GM13976 (cell line): ENCODE measurements at places on chromosomes 16 and 17.

DNA sequence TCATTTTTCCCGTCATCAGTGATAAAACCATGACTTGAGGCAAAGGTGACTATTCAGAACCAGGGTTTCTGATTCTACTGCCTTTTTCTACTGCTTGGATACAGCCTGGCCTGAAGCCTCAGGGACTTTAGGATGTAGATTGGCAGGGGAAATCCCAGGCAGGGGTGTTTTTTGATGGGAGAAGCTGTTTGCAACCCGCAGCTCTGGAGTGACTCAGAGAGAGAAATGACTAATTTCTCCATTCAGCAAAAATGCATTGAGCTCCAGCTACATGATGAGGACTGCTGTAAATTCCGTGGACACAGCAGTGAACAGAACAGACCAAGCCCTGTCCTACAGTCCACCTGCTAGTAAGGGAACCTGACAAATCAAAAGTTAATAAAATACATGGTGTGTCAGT lies 560.6 kb downstream of the CDH13 start:
- DNase-seq: no peak

DNA sequence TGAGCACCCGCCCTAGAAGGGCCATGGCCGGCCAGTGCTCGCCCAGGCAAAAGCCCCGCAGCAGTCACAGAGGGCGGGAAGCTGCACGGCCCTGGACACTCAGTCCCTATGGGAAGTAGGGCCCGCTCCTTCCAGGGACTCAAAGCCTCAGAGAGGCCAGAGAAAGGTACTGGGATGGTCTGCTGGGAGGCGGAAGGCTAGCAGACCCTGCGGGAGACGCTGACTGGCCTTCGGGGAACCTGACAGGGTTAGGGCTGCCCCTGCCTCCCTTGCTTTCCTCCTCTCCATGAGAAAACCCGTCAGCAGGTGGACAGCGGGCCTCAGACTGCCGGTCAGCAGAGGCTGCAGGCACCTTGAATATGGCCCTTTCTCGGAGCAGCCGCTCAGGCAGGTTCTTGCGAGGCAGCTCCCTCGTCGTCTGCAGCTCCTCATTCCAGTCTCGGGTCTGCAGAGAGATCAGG lies 11.5 kb downstream of the CLUH start:
- DNase-seq: no peak

GRCh38 chr17:17079336-17079735 lies 37.1 kb downstream of the MPRIP start:
- DNase-seq: no peak

GRCh38 chr17:76131692-76132573 lies 9.1 kb downstream of the FOXJ1 start:
- DNase-seq: no peak

GRCh38 chr17:19447085-19447583 lies 36.1 kb downstream of the RNF112 start:
- DNase-seq: peak; percentile 83

- DNase-seq: no peak
Measured at GRCh38 chr16:27721531-27722181, 171.7 kb downstream of the KATNIP start.

GRCh38 chr17:8292639-8293395 lies 2.4 kb downstream of the SLC25A35 start:
- no peak for DNase-seq

DNA sequence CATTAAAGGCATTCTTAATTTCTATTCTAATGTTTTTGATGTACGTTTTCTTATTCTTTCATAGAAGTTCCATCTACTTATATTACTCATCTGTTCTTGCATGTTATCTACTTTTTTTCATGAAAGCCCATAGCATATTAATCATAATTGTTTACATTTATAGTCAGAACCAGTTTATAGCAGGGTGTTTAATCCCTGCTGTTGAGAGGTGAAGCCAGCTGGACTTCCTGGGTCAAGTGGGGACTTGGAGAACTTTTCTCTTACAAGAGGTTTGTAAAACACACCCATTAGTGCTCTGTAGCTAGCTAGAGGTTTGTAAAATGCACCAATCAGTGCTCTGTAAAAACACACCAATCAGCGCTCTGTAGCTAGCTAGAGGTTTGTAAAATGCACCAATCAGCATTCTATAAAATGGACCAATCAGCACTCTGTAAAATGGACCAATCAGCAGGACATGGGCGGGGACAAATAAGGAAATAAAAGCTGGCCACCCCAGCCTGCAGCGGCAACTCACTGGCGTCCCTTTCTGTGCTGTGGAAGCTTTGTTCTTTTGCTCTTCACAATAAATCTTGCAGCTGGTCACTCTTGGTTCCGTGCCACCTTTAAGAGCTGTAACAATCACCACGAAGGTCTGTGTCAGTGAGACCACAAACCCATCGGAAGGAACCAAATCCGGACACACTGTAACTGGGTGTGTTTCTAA lies 120.6 kb downstream of the TANC2 start:
- DNase-seq: no peak

GRCh38 chr17:1107777-1108477 lies 71.9 kb downstream of the ABR start:
- DNase-seq: no peak

DNA sequence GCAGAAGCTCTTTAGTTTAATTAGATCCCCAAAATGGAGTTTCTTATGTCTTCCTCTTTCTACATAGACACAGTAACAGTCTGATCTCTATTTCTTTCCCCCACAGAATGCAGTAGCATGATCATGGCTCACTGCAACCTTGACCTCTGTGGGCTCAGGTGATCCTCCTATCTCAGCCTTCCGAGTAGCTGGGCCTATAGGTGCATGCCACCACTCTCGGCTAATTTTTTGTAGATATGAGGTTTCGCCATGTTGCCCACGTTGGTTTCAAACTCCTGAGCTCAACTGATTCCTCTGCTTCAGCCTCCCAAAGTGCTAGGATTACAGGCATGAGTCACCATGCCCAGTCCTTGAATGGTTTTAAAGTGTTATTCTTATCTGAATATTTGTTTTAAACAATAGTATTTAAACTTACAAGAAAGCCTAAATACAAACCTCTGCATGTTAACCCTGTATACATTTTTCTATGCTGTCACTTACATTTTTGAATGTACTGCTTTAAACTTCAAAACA lies 120.6 kb downstream of the GOSR1 start:
- DNase-seq: no peak

- DNase-seq: peak; percentile 54
Measured at GRCh38 chr17:42422412-42422957, 571 bp downstream of the CAVIN1 start.

DNA sequence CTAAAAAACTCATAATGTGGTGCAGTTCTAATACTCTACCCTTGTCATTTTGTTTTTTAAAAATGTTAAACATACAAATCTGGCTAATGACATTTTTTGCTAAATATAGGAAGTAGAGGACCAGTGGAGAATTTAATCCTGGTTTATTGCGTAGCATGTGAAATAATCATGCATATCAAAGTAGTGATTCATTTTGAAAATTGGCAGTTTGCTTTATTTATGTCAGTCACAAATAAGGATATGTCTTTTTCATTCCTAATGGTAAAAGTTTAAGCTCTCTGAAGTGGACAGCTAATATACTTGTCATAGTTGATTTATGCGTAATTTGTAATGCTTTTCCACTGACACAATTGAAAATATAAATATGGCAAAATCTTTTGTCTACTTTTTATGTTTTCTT lies 224.2 kb downstream of the BCAS3 start:
- DNase-seq: no peak

DNA sequence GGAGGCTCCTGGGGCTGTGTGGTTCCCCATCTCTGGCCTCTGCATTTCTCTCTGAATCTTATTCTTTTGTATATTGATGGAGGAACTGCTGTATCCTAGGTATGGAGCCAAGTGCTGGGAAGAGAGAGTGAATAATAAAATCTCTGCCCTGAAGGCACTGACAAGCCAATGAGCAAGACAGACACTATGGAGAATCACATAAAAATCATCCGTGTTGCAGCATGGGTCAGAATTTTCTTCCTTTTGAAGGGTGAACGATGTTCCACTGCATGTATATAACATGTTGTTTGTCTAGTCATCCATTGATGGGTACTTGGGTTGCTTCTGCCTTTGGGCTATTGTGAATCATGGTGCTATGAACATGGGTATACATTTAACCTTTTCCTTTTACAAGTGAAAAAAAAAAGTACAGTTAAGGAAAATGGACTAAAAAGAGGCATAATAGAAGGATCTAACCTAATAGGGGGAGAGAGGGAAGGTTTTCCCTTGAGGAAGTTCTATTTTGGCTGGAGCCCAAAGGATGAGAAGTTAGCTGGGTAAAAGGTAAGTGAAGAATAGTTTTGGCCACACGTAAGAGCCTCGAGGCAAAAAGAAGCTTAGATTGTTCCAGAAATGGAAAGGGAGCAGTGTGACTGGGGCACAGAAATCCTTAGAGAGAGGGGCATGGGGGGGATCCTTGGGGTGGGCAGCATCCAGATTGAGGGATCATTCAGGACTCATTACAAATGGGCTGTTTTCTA lies 32.3 kb upstream of the GNA13 start:
- DNase-seq: no peak

DNA sequence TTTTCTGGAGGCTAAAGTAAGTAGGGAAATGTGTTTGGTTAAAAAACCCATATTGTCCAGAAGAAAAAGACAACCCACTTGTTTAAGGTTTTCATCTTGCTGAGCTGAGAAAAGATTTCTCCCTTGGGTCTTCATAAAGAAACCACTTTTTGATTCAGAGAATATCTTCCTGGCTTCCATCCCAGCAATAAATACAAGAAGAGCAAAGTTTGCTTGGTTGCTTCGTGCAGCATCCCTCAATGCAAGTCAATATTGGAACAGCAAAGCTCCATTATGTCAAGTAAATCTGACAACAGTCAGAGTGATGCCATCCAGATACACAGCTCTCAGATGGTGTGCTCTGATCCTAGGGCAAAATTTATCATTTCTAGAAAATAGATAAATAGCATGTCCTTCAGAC lies 118.9 kb upstream of the PIRT start:
- DNase-seq: no peak

DNA sequence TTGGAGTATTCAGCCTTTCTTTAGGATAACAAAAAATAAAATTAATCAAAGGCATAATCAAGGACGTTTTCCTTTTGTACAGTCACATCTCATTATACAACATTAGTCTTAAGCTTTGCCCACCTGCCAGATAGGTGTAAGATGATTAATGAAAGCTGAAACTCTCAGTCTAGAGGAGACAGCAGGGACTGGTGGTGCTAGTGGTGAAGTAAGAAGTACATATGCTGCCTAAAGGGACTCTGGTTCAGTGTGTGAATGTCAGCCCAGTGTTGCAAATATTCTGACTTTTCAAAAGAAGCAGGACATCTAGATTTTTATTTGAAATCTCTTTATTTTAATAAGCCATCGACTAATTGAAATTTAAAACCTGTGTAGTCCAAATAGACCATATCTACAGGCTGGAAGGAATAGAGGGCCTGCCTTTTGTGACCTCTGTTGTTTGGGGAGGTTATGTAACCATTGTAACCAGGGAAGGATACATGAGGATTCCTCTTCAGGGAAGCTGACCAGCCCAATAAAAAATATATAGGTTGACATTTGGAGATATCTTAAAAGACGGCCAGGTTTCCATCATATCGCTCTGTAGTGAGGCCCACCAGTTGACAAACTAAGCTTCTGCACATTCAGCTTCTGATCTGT lies 54.1 kb downstream of the FTO start:
- no peak for DNase-seq

- DNase-seq: no peak
Measured at GRCh38 chr17:80614332-80615047, 69.9 kb downstream of the RPTOR start.

- DNase-seq: no peak
Measured at GRCh38 chr16:8646326-8647053, 25.0 kb downstream of the METTL22 start.

- peak; percentile 83 for DNase-seq
Measured at GRCh38 chr17:38667099-38667786, 7.5 kb downstream of the EPOP start.

DNA sequence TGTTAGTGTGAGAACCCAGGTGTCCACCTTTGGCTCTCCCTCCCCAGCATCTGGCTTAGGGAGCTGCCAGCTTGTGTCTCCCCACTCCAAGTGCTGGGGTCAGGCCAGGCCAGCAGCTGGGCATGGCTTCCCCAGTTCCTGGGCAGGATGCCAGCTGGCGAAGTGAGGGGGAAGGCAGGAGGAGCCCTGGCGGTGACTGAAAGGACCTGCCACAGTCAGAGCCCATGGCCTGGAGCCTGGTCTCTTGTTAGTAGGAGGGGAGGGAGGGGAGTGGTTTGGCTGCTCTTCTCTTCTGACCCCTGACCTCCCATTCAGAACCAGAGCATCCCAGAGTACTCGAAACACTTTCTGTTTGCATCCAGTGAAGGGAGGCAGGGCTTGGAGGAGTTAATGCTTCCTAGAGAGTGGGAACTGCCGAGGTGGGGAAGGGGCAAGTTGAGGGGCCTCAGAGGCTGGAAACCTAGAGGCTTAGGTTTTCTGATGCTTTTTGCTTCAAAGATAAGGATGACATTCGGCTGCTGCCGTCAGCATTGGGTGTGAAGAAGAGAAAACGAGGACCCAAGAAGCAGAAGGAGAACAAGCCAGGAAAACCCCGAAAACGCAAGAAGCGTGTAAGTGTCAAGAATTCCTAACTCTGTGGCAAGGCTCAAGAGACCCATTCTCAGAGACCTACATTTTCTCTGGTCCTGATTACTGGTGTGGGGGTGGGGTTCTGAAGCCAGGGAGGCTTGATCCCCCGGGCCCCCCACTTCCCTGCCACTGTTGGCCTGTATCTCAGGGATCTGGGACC lies 772 bp downstream of the CHD3 start:
- DNase-seq: no peak

GRCh38 chr17:69815406-69815805 lies 259.6 kb upstream of the KCNJ16 start:
- no peak for DNase-seq

DNA sequence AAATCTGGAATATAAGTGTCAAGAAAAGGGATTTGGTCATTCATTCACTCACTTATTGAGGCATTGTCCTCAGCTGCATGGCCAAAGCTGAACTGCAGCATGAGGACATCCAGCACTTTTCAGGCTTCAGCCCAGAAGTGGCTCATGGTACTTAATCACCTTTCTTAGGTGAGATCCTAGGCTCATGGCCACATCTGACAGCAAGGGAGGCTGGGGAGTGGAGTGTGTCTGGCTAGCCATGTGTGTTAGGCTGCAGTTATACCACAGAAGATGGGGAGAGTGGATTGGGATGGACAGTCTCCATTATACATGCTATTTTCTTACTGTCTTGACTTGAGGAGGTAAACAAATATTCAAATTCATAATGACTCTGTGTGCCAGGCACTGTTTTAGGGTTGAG lies 68.8 kb downstream of the SHISA6 start:
- DNase-seq: no peak

DNA sequence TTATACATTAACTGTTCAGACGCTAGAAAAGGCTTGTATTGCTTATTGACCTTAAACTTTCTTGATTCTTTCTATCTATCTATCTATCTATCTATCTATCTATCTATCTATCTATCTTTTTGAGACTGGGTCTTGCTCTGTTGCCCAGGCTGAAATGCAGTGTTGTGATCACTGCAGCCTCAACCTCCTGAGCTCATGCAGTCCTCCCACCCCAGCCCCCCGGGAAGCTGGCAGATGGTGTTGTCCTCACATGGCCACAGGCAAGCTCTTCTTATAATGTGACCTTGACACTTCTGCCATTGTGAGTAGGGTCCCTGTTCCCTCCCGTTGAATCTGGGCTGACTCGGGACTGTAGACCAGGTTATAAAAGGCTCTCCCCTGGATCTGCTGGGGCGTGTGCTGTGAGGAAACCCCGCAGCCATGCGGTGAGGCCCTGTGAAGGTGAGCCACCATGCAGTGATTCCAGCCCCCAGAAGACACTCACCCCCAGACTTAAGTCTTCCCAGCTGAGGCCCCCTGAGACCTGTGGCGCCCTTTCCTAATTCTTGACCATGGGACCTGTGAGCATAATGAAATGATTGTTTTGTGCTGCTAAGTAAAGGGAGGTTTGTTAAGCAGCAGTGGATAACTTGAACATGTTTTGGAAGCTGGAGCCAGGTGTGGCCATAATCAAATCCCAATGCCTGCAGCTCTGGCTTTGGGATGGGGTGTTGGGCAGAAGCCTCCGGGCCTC lies 54.3 kb downstream of the RPTOR start:
- no peak for DNase-seq
